ENCODE measurements at places on chromosomes 13 and 19. TPM values are rescaled to one million over a fixed set of nuclear protein-coding genes. Genes with fewer than 3 reads are reported as not detected.

Gene OR10H1
- total RNA-seq: not detected

DNA sequence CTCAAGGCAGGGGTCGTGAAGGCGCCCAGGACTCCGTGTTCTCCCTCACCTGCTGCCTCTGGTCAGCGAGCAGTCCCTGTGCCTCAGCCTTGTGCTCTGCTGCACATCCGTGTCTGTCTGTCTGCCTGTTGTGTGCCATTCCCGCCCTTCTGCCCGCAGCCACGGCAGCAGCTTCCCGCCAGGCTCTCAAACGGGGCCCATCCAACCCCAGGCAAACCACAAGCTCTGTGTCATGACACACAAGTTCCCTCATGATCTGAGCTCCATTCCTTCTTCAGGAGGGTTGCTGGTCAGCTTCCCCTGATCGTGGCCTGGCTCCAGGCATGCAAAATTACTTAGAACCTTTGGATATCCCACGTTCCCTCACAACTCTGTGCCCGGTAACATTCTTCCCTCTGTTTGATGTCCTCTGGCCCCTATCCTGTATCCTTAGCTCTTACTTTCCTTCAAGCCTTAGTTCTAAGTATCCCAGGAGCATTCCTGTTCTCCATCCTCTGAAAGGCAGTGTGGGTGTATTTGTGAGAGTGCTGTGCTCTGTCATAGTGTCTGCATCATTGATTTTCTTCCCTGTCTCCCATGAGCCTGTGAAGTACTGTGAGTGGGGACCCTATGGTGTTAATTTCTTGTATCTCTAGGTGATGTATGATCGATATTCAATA lies 3.2 kb downstream of the GPR183 start:
- DNase-seq: no peak

DNA sequence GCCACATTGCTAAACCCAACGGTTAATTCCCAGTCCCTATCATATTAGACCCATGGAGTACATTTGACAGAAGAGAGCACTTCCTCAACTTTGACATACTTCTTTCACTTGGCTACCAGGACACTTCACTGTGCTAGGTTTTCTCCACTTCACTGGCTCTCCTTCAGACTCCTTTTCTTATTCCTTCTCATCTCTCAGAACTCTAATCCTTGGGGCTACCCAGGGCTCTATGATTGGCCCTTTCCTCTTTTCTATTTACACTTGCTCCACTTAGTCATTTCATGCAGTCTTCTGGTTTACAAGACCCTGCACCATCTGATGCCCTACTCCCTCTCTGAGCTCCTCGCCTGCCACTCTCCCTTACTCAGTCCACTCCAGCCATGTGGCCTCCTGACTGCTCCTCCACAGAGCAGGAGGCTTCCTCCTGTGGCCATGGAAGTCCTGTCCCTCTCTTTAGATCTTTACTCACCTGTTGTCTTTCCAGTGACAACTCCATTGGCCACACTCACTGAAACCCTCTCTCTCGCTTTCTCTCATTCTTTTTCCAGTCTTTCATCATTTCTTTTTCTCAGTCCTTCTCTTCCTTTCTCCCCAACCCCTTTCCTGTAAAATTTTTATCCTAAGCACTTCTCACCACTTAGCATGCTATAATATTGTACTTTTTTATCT lies 90.4 kb downstream of the TBC1D4 start:
- DNase-seq: no peak

DNA sequence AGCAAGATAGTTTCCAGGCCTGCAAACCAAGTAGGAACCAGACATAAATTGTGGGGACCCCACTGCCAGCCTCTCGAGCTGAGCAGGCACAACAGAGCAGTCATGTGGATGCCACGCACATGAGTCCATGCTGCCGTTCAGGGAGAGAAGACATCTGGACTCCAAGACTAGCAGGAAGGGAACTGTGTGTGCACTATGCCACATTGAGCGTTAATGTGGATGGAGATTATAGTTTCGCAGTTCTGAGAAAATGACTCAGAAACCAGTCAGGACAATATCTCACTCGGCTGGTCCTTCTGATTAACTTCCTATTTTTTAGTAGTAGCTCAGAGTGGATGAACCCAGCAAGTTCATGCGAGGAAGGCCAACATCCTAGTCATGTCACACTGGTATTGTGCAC lies 124.9 kb downstream of the CRYL1 start:
- DNase-seq: no peak

DNA sequence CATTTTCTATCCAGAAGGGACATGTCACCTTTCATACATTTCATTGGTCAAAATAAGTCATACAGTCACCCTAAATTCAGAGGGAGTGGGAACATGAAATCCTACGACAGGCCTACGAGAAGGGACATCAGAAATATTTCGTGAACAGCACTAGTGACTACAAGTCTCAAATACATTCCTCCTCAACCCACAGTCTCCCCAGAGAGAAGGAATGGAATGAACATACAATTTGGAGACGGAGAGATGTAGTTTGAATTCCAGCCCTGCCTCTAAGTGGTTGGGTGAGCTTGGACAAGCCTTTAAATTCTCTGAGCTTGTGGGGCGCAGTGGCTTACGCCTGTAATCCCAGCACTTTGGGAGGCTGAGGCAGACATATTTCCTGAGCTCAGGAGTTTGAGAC lies 9.9 kb downstream of the SERTM1 start:
- DNase-seq: no peak

DNA sequence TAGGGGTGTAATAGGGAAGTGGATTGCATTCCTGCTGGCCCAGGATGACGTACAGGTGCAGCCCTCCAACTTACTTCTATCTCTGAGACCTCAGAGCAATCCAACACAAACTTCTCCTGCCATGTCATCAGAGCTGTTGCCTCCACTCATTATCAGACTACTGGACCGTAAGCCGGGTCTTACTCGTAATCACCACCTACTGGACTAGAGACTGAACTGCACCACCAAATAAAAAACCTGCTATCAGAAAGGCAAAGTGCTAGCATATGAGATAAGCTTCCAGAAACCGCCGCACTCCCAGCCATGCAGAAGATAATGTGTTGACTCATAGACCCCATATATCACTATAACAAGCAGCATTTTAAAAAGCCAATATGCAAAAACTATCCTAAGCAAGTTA lies 102.0 kb downstream of the SLITRK1 start:
- peak; percentile 36 for DNase-seq

Gene PRTN3
- total RNA-seq: not detected

GRCh38 chr13:21066946-21067345 lies 5.6 kb upstream of the LATS2 start:
- no peak for DNase-seq

Gene IFI30
- not detected for total RNA-seq

Measured in endothelial cell (in vitro differentiated cells).